ENCODE measurements at places on chromosomes 3 and 15.

DNA sequence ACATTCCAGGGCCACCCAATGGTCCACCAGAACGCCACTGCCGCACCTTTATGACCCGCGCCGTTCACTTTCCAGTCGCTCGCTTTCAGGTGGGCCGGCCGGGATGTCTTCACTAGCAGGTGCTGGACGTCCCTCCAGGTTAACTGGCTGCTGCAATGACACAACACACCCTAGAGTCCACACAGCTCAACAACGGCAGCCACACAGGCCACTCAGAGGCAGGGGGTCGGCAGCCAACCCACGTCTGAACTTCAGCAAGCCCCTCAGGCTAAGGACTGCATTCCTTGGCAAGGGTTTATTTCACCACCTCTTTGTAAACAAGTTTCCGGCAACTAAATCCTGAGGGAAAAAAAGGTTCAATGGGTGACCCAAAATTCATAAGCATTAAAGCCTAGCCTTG, 89.2 kb upstream of the SNRPA1 start:
- no peak overlapping the region for H3K4me3 ChIP-seq
- H3K4me1 ChIP-seq, result no peaks in the 10 kb centered on the region
- no peaks in the 10 kb centered on the region for H3K36me3 ChIP-seq
- no peaks in the 10 kb centered on the region for H3K27me3 ChIP-seq

DNA sequence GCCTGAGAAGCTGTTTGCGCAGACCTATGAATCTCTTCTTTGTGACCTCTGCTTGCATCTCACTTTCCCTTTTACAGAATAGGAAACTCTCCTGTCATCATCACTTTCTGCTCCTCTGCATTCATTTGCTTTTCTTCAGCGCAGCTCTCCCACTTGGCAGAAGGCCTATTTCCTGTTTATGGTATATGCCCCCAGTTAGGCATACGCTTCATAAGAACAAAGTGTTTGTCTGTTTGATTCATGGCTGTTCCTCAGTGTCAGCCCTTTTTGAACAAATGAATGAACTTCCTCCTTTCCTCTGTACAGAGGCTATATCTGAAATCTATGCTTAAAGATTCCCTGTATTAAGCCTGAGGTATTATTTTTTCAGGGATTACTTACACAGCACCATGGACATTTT, 1216.9 kb upstream of the GBE1 start:
- H3K4me3 ChIP-seq, result no peak overlapping the region
- H3K27ac ChIP-seq, result no peak overlapping the region
- DNase-seq, result no peak
- no peaks in the 10 kb centered on the region for H3K4me1 ChIP-seq

- H3K4me3 ChIP-seq, result no peak overlapping the region
- no peaks in the 10 kb centered on the region for H3K27me3 ChIP-seq
- no peak for DNase-seq
- no peaks in the 10 kb centered on the region for H3K4me1 ChIP-seq
- H3K27ac ChIP-seq, result no peak overlapping the region
- H3K36me3 ChIP-seq, result no peaks in the 10 kb centered on the region
Observed at GRCh38 chr3:156583469-156583868, 28.6 kb upstream of the SSR3 start.

- H3K36me3 ChIP-seq, result no peaks in the 10 kb centered on the region
- H3K27me3 ChIP-seq, result no peaks in the 10 kb centered on the region
- H3K4me3 ChIP-seq, result no peak overlapping the region
- no peaks in the 10 kb centered on the region for H3K4me1 ChIP-seq
Observed at GRCh38 chr15:56160966-56161365, 82.7 kb downstream of the RFX7 start.

GRCh38 chr3:29381595-29381994, 100.7 kb downstream of the RBMS3 start:
- H3K27ac ChIP-seq, result peak overlapping the region; percentile 55
- DNase-seq, result no peak
- peaks cover 42% of the 10 kb centered on the region for H3K4me1 ChIP-seq
- no peaks in the 10 kb centered on the region for H3K27me3 ChIP-seq
- H3K36me3 ChIP-seq, result no peaks in the 10 kb centered on the region
- no peak overlapping the region for H3K4me3 ChIP-seq

DNA sequence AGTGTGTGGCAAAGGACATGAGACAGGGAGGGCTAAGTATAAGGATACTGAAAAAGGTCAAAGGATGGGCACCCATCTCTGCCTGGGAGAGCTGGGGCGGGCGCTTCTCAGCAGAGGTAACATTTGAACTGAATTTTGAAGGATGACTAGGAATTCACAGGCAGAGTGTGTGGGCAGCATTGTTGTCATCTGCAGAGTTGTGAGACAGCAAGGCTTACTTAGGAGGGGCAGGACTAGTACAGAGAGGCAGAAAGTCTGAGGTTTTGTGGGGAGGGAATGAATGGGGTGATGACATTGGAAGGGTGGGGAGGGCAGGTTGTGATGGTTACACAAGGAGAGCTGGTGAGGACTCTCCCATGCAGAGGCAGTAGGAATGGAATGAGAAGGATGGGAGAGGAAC, 84.1 kb upstream of the PRR23C start:
- H3K27me3 ChIP-seq, result peaks cover 5% of the 10 kb centered on the region
- no peaks in the 10 kb centered on the region for H3K36me3 ChIP-seq
- DNase-seq, result no peak
- peaks cover 4% of the 10 kb centered on the region for H3K4me1 ChIP-seq

DNA sequence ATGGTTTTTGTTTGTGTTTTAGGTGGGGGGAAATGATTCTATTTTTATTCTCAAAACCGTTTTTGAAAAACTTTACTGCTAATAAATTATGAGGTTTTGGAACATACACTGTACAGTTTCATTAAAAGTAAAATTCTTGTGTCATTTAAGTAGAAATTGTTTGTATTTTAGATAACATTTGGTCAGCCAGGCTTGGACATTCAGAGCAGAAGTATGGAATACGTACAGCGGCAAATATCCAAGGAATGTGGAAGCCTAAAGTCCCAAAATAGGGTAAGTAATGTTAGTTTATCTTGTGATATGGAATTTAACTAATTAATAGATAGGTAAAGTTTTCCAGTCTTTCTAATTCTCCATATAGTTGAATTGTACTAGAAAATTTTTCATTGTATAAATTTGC, 96.6 kb downstream of the SPRED1 start:
- H3K4me1 ChIP-seq, result no peaks in the 10 kb centered on the region
- no peak overlapping the region for H3K4me3 ChIP-seq
- DNase-seq, result no peak

GRCh38 chr15:90436952-90437351, 48.9 kb downstream of the IQGAP1 start:
- H3K4me3 ChIP-seq, result no peak overlapping the region
- H3K36me3 ChIP-seq, result peaks cover 32% of the 10 kb centered on the region
- H3K4me1 ChIP-seq, result no peaks in the 10 kb centered on the region
- no peak overlapping the region for H3K27ac ChIP-seq
- no peak for DNase-seq
